ENCODE measurements at places on chromosomes 12 and 14.
A peak's percentile ranks its signal among the peaks of the same experiment; 100 is the strongest.

DNA sequence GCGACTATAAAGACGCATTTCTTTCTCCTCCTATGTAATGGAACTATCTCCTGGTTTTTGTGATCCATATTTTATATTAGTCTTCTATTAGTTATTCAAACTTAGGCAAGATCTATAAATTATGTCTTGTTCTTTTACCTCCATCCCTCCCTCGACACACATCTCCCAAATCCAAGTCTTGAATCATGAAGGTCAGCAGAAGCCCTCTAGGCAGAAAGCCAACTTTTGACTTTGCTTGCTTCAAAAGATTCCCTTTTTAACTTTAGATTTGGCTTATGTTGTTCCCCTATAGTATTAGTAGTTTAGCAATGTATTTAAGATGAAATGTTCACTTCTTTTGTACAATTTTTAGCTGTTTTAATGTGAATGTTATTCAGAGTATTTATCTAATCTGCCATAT is 689.8 kb downstream of the SLC6A15 start:
- no peaks in the 10 kb centered on the region for H3K27me3 ChIP-seq
- no peaks in the 10 kb centered on the region for H3K36me3 ChIP-seq
- no peak overlapping the region for H3K27ac ChIP-seq
- no peaks in the 10 kb centered on the region for H3K4me1 ChIP-seq
- no peak overlapping the region for H3K4me3 ChIP-seq

DNA sequence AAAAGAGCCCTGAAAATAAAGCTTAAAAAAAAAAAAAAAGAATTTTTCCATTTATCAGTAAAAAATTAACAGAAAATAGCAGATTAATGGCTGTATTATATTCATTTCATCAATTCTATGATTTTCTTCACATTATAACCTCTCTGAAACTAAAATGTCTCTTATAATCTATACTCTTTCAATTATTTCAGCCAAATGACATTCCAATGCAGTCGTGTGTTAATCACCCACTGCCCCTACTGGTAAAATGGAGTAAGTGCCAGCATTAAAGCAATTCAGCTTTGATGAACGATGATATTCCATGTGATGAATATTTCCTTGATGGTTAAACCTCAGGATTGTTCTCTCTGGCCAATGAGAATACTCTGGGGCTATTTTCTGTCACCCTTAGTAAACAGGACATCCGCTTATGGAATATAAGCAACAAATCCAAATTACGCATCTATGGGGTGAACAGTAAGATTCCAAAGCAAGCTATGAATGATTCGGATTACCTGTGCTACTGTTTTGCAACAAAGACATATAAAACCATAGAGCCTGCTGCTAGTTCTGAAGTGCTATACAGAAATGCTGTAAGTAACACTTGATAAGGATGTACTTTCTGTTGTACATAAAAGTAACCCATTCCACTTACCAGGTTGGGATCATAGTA is 20.3 kb upstream of the SYCP3 start:
- peak; percentile 39 for DNase-seq
- peaks cover 17% of the 10 kb centered on the region for H3K36me3 ChIP-seq
- H3K27ac ChIP-seq: no peak overlapping the region
- H3K4me3 ChIP-seq: no peak overlapping the region

DNA sequence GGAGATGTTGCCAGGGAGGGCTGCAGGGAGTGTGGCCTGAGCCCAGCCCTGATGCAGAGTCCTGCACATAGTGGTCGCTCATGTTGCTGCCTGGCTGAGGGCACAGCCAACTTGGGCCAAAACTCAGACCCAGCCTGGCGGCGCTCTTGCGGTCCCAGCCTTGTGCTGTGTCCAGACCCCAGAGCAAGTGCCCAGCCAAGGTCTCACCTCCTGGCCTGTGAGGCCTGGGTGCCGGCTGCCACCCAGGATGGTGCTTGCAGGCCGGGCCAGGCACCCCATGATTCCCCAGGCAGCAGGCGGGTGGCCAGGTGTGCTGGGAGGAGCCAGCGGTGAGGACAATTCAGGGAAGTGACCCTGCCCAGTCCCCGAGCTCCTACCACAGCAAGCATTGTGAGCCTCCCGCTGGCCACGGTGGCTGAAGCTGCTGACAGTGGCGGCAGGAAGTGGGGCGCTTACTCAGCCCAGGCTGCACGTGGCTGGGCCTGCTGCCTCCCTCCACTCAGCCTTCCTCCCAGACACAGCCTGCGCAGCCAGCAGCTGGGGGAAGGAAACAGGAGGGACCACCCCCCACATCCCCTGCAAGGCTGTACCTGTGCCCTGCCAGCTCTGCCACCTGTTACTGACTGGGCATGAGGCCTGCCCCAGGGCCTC is 17.7 kb upstream of the PGF start:
- H3K36me3 ChIP-seq: no peaks in the 10 kb centered on the region
- peaks cover 30% of the 10 kb centered on the region for H3K27me3 ChIP-seq
- no peak overlapping the region for H3K4me3 ChIP-seq
- H3K4me1 ChIP-seq: peaks cover 30% of the 10 kb centered on the region
- no peak for DNase-seq
- H3K27ac ChIP-seq: no peak overlapping the region

DNA sequence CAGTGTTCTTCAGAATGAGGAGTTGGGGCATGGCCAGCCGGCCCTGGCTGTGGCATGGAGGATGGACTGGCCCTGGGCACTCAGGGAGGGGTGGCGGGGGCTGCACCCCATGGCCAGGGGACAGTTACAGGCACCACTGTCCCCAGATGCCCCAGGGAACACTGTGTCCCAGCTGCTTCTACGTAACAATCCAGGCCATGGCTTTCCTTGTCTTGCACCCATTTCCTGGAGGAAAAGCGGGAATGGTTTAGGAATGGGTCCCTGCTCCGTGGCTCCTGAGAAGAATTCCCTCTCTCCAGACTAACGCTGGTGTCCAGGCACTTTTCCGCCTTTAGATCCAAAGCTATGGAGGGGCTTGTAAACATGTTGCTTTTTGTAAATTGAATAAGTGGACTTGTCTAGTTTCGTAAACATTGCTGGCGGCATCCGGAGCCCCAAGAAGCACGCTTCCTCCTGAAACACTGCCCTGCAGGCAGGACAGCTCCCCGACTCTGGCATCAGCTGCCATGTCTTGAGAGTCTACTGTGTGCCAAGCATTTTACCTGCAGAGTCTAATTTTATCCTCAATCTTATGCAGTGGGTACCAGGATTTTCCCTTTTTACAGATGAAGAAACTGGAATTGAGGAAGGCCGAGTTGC is 238.3 kb downstream of the SLC41A2 start:
- H3K4me3 ChIP-seq: no peak overlapping the region
- peaks cover 12% of the 10 kb centered on the region for H3K27me3 ChIP-seq
- no peaks in the 10 kb centered on the region for H3K4me1 ChIP-seq
- DNase-seq: no peak
- no peak overlapping the region for H3K27ac ChIP-seq

- no peak for DNase-seq
- H3K36me3 ChIP-seq: no peaks in the 10 kb centered on the region
- H3K4me1 ChIP-seq: no peaks in the 10 kb centered on the region
- no peaks in the 10 kb centered on the region for H3K27me3 ChIP-seq
- no peak overlapping the region for H3K27ac ChIP-seq
These were observed 305.1 kb upstream of the GARIN2 start for GRCh38 chr14:66884149-66884548.

DNA sequence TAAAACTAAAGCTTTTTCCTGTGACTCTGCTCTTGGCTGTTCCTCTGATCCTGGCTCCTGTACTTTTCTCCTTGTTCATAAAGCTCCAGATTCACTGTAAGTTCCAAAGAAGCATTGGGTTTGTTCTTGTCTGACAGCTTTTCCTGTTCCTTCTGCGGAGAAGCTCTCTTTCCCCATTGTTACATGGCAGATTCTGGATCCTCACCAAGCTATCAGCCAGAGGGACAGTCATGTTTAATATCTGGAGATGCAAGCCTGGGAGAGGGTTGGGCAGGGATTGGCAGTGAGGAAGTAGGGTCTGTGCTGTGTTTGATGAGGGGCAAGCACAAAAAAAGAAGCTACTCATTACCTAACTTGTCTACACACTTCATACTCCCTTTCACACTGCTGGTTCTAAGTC is 107.9 kb downstream of the AKAP6 start:
- H3K4me1 ChIP-seq: no peaks in the 10 kb centered on the region
- no peak overlapping the region for H3K27ac ChIP-seq
- H3K27me3 ChIP-seq: no peaks in the 10 kb centered on the region

GRCh38 chr12:124740691-124741137 is 123.0 kb downstream of the SCARB1 start:
- peak; percentile 71 for DNase-seq
- no peak overlapping the region for H3K27ac ChIP-seq
- no peaks in the 10 kb centered on the region for H3K36me3 ChIP-seq
- H3K4me3 ChIP-seq: peak overlapping the region; percentile 35
- H3K4me1 ChIP-seq: peaks cover 82% of the 10 kb centered on the region

DNA sequence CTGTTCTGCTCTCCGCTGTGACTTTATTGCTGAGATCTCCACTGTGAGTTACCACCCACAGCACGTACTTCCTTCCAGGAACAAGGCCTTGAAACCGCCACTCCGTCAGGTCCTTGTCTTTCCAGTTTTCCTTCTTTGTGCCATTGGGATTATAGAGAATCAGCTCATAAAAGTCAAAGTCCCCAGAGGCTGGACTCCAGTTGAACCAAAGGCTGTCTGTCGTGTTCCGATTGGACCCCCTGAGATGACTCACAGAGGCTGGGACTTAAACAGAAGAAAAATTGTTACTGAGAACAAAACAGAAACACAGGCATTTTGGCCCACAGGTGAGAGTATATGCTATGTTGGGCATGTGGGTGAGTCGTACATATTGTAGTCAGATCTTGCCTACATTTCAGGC is 76.6 kb downstream of the PTPRB start:
- no peak overlapping the region for H3K4me3 ChIP-seq
- DNase-seq: peak; percentile 24
- peaks cover 15% of the 10 kb centered on the region for H3K4me1 ChIP-seq
- no peaks in the 10 kb centered on the region for H3K36me3 ChIP-seq
- H3K27ac ChIP-seq: no peak overlapping the region

- H3K27ac ChIP-seq: no peak overlapping the region
- H3K27me3 ChIP-seq: no peaks in the 10 kb centered on the region
- no peaks in the 10 kb centered on the region for H3K36me3 ChIP-seq
- no peak overlapping the region for H3K4me3 ChIP-seq
These were observed 136.2 kb downstream of the SLCO1B3 start for GRCh38 chr12:20946732-20947131.

GRCh38 chr14:61588419-61588901 is 106.9 kb upstream of the HIF1A start:
- H3K27ac ChIP-seq: no peak overlapping the region
- no peak overlapping the region for H3K4me3 ChIP-seq
- H3K27me3 ChIP-seq: no peaks in the 10 kb centered on the region
- H3K36me3 ChIP-seq: no peaks in the 10 kb centered on the region
- no peak for DNase-seq

DNA sequence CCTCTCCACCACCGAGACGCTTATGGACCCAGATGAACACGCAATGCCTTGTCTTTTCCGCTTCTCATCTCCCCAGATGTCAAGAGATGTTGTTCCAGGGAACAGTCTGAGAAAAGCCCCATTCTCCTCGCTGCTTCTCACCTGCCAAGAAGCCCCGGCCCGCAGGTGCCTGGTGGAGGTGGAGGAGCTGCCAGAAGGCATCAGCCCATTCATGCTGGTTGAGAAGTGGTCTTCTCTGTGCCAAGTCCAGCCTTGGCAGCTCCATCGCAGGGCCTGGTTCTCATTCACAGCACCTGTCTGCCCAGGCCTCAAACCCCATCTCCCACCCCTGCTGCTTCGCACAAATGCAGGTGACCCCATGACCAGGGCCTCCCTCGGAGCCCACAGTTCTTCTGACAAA is 42.3 kb upstream of the TMEM263 start:
- H3K4me1 ChIP-seq: peaks cover 15% of the 10 kb centered on the region
- no peak overlapping the region for H3K4me3 ChIP-seq
- no peak for DNase-seq
- no peaks in the 10 kb centered on the region for H3K27me3 ChIP-seq
- H3K27ac ChIP-seq: no peak overlapping the region

- H3K27ac ChIP-seq: peak overlapping the region; percentile 14
- H3K36me3 ChIP-seq: peaks cover 26% of the 10 kb centered on the region
- DNase-seq: no peak
- H3K27me3 ChIP-seq: no peaks in the 10 kb centered on the region
- no peak overlapping the region for H3K4me3 ChIP-seq
These were observed 4.5 kb downstream of the UBC start for GRCh38 chr12:124909831-124910560.

GRCh38 chr14:104933746-104934733 is 9.4 kb downstream of the PLD4 start:
- H3K4me3 ChIP-seq: no peak overlapping the region
- no peaks in the 10 kb centered on the region for H3K36me3 ChIP-seq
- DNase-seq: no peak
- H3K4me1 ChIP-seq: no peaks in the 10 kb centered on the region
- no peak overlapping the region for H3K27ac ChIP-seq

GRCh38 chr12:22268406-22268805 is 66.1 kb downstream of the ST8SIA1 start:
- H3K27me3 ChIP-seq: no peaks in the 10 kb centered on the region
- DNase-seq: no peak
- no peak overlapping the region for H3K4me3 ChIP-seq
- H3K4me1 ChIP-seq: no peaks in the 10 kb centered on the region
- H3K36me3 ChIP-seq: no peaks in the 10 kb centered on the region

DNA sequence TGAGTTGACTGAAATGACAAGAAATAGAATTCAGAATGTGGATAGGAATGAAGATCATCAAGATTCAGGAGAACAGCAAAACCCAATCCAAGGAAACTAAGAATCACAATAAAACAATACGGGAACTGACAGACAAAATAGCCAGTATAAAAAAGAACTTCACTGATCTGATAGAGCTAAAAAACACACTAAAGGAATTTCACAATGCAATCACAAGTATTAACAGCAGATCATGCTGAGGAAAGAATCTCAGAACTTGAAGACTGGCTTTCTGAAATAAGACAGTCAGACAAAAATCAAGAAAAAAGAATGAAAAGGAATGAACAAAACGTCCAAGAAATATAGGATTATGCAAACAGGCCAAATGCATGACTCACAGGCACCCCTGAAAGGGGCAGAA is 15.3 kb upstream of the OR5AU1 start:
- peaks cover 11% of the 10 kb centered on the region for H3K4me1 ChIP-seq
- peaks cover 1% of the 10 kb centered on the region for H3K27me3 ChIP-seq
- DNase-seq: no peak
- no peak overlapping the region for H3K4me3 ChIP-seq
- H3K27ac ChIP-seq: no peak overlapping the region

DNA sequence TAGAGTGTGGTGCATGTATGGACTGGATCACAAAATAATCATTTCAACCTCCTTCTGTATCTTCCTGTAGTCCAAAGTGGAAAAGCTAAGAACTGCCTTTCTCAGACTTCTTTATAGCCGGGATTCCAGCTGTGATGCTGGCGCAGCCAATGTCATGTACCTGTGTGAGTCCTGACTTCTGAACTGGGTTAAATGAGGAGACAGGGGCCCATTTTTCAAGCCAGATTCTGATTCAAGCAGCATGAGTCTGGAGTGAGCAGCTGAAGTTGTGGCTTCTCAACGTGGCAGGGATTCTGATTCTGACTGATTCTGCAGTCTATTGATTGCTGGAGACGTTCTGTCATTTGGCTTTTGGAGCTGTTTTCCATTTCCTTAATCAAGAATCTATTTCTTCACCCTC is 111.2 kb downstream of the ST8SIA1 start:
- H3K27ac ChIP-seq: no peak overlapping the region
- H3K27me3 ChIP-seq: no peaks in the 10 kb centered on the region
- no peak for DNase-seq
- H3K4me1 ChIP-seq: no peaks in the 10 kb centered on the region

- no peak overlapping the region for H3K27ac ChIP-seq
- H3K4me1 ChIP-seq: no peaks in the 10 kb centered on the region
- no peaks in the 10 kb centered on the region for H3K36me3 ChIP-seq
- no peak overlapping the region for H3K4me3 ChIP-seq
These were observed 142.9 kb downstream of the ASCL1 start for GRCh38 chr12:103100257-103100831.

- no peaks in the 10 kb centered on the region for H3K4me1 ChIP-seq
- no peak for DNase-seq
- H3K27me3 ChIP-seq: no peaks in the 10 kb centered on the region
- H3K27ac ChIP-seq: no peak overlapping the region
These were observed 28.8 kb downstream of the ATXN2 start for GRCh38 chr12:111570084-111570961.
